Stimulated activated CD4-positive, alpha-beta T cell treated with anti-CD3 and anti-CD28 coated beads, Interleukin-4, amount 100 ng/mL, for 1 hour (primary cell): ENCODE measurements at places on chromosomes 5 and 9.

- DNase-seq, result no peak
These were observed 126.8 kb downstream of the EHMT1 start for GRCh38 chr9:137745541-137745991.

GRCh38 chr9:109164042-109164441 lies 3.0 kb downstream of the FRRS1L start:
- no peak for DNase-seq

DNA sequence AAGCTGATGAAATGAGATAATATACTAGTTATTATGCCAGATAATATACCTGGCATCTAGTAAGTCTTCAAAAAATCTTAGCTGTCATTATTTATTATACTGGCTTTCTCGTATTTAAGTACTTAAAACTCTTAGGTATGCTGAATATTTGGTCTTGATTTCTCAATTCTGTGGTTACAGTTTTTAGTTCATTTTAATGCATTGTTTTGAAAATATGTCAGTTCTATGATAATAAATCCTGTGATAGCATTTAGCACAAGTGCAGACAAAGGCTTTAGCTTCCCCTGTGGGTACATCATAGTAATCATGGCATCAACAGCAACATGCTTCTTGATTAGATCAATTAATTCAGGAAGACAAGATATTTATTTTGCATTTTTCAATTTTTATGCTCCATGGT lies 133.0 kb downstream of the SMC2 start:
- DNase-seq, result no peak

DNA sequence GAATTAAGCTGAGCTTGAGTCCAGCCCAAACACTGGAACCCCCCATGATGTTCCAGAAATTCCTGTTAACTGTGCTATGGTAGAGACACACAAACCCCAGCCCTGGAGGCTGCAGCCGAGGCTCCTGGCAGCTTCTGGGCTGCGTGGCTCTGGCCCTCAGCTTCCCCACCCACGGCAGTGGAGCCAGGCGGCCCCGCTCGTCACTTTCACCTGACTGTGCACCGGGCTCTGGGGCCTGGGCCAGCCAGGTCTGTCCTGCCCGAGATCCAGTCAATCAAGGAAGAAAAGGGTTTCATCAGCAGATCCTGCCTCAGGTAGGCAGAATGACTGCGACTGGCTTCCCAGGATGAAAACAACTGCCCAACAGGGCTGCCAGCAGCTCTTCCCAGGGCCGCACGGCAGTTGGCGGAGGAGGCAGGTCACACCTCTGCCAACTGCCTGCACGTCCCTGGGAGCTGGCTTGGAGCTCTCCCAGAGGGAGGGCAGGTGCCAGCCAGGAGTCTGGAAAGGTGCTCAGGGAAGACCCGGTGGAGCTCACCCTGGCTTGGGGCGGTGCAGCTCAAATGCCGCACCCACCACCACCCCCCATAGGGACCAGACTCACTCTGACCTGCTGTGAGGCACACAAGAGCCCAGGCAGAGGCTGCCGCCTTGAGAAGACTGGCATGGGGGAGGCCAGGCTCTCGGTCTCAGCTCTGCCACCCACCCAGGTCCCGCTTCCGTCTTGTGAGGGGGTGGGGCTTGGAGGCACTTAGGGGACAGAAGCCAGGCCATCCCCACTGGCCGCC lies 20.7 kb downstream of the BRD3 start:
- no peak for DNase-seq

DNA sequence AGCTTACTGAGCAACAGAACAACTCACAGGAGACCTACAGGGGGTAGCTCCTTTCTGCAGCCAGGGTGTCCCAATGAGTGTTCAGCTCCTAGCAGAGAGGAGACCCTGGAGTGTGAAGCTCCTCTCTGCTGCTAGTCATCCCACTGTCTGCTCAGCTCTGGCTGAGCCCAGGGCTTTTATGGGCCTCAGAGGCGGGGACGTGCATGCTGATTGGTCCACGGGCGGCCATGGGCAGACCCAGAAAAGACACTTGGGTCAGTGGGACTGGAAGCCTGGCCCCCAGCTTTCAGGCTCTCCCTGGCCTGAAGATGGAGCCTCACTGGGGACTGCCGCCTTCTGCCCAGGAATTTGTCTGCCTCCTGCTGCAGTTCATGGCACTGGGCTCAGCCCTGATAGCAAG lies 40.6 kb downstream of the TSPAN17 start:
- DNase-seq, result no peak
